Uterus (tissue), 4 donors: ENCODE measurements at places on chromosomes 12 and 14. TPM values are rescaled to one million over a fixed set of nuclear protein-coding genes. Genes with fewer than 3 reads are reported as not detected.

GRCh38 chr12:95286713-95287112 is 69.1 kb downstream of the VEZT start:
- H3K27me3 ChIP-seq: no peaks in the 10 kb centered on the region
- H3K36me3 ChIP-seq: no peaks in the 10 kb centered on the region
- no peaks in the 10 kb centered on the region for H3K4me1 ChIP-seq
- DNase-seq: no peak
- no peak overlapping the region for H3K4me3 ChIP-seq

DNA sequence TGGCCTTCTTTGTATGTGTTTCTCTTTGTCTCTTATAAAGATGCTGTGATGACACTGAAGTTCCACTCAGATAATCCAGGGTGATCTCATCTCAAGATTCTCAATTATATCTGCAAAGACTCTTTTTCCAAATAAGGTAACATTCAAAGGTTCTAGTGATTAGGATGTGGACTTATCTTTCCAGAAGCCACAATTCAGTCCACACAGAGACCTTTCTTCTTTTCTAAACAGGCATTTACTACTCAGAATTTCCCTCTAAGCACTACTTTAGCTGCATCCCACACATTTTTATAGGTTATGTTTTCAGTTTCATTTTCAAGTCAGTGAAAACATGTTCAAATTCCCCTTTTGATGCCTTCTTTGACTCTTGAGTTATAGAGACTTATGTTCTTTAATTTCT is 9.0 kb upstream of the NKX2-1 start:
- H3K36me3 ChIP-seq: no peaks in the 10 kb centered on the region
- H3K4me3 ChIP-seq: no peak overlapping the region
- H3K4me1 ChIP-seq: peaks cover 4% of the 10 kb centered on the region
- DNase-seq: no peak
- no peak overlapping the region for H3K27ac ChIP-seq
- H3K27me3 ChIP-seq: no peaks in the 10 kb centered on the region

DNA sequence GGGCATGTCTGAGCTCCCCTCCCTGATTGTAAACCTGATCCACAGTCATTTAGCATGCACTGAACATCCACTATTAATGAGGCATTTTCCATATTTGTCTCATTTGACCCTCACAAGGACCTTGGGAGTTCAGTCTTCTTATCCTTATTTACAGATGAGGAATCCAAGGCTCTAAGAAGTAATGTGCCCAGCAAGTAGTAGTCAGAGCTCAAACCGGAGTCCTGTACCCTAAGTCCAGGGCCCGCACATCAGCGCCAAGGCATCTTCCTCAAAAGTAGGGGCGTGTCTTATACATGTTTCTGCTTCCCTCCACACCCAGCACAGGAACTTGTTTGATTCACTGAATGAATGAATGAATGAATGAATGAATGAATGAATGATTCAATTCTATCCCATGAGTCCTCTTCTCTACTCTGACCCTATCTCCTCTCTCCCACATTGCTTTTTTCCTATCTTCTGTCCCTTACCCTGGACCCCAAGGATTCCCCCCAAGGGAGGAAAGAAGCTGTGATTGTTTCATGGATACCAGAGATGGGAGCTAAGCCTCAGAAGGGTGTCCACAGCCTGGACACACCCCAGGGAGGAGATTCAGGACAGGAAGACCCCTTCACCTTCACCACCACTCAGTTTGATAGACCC is 21.8 kb upstream of the KRT8 start:
- H3K4me3 ChIP-seq: no peak overlapping the region
- H3K27ac ChIP-seq: no peak overlapping the region
- DNase-seq: no peak
- H3K36me3 ChIP-seq: no peaks in the 10 kb centered on the region
- H3K27me3 ChIP-seq: no peaks in the 10 kb centered on the region

DNA sequence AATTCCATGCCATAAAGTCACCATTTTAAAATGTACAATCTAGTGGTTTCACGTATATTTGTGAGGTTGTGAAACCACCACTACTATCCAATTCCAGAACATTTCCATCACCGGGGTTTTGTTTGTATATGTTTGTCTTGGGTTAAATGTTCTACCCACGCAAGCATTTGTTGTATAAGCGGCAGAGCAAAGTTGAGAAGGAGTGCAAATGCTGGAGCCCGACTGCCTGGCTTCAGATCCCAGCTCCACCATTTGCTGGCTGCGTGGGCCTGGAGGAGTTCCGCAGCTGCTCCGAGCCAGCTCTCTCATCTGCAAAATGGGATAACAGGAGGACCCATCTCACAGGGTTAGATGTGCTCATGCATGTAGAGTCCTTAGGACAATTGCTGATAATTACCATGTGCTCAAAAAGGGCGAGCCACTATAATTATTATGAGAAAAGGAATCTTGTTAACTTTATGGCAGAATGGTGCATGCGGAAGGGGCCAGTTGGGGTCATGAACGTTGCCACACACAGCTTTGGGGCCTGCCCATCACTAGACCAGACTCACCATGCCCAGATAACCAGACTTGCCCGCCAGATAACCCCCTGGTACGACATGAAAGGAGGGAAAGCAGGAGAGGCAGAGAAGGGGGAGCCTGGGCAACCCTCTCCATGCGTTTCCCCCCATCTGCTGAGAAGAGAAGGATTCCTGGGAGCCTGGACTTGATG is 6.4 kb downstream of the ACTN1 start:
- H3K36me3 ChIP-seq: no peaks in the 10 kb centered on the region
- no peak for DNase-seq
- H3K27ac ChIP-seq: peak overlapping the region; percentile 97
- peaks cover 36% of the 10 kb centered on the region for H3K4me1 ChIP-seq

- DNase-seq: no peak
- no peaks in the 10 kb centered on the region for H3K4me1 ChIP-seq
- no peak overlapping the region for H3K27ac ChIP-seq
- H3K4me3 ChIP-seq: no peak overlapping the region
- no peaks in the 10 kb centered on the region for H3K27me3 ChIP-seq
- H3K36me3 ChIP-seq: no peaks in the 10 kb centered on the region
Observed at GRCh38 chr14:49487238-49487637, 98.9 kb downstream of the RPS29 start.

GRCh38 chr14:59376686-59377085 is 88.5 kb downstream of the GPR135 start:
- H3K4me3 ChIP-seq: no peak overlapping the region
- no peaks in the 10 kb centered on the region for H3K36me3 ChIP-seq
- peak overlapping the region; percentile 72 for H3K27ac ChIP-seq
- no peak for DNase-seq

DNA sequence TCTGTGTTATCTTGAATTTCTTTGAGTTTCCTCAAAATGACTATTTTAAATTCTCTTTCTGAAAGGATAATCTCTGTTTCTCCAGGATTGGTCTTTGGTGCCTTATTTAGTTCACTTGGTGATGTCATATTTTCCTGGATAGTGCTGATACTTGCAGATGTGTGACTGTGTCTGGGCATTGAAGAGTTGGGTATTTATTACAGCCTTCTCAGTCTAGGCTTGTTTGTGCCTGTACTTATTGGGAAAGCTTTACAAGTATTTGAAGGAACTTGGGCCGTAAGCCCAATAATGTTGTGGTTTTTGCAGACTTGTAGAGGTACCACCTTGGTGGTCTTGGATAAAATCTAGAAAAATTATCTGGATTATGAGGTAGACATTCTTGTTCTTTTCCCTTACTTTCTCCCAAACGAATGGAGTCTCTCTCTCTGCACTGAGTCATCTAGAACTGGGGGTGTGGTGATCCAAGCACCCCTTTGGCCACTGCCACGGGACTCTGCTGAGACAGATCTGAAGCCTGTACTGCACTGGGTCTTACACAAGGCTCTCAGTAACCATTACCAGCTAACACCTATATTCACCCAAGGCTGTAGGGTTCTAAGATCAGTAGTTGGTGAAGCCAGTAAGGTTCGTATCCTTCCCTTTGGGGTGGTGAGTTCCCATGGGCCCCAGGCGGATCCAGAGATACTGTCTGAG is 703.7 kb upstream of the MGAT4C start:
- no peak overlapping the region for H3K4me3 ChIP-seq
- no peak overlapping the region for H3K27ac ChIP-seq
- DNase-seq: no peak
- H3K27me3 ChIP-seq: no peaks in the 10 kb centered on the region

GRCh38 chr14:88276923-88277596 is 46.0 kb downstream of the KCNK10 start:
- DNase-seq: no peak
- H3K4me1 ChIP-seq: no peaks in the 10 kb centered on the region
- no peaks in the 10 kb centered on the region for H3K27me3 ChIP-seq
- no peak overlapping the region for H3K4me3 ChIP-seq
- H3K27ac ChIP-seq: no peak overlapping the region

DNA sequence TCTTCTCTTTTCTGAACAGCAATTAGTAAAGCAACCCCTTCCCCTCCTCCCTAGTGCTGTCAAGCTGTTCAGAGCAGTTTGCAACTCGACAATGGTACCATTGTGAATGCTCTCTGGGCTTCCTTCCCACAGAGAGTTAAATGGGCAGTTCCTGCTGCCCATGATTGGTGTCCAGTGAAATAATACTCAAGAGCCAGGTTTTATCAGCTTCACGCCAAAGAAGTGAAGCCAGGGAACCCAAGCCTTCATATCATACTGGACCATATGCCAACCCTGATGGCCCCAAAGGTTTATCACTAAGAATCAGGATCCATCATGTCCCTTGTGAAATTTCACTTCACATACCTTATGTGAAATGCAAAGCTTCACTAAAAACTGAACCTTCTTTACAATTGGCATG is 24.7 kb downstream of the INSM2 start:
- H3K27ac ChIP-seq: no peak overlapping the region
- no peaks in the 10 kb centered on the region for H3K4me1 ChIP-seq
- H3K27me3 ChIP-seq: no peaks in the 10 kb centered on the region
- H3K36me3 ChIP-seq: no peaks in the 10 kb centered on the region
- no peak overlapping the region for H3K4me3 ChIP-seq

POTEM gene
- not detected for total RNA-seq

RNASE1 gene
- total RNA-seq: 129 TPM

TBK1 gene
- total RNA-seq: 34.9 TPM
